ENCODE measurements at places on chromosomes 16 and 17.

GRCh38 chr17:8391711-8392110, 5.9 kb downstream of the RNF222 start:
- DNase-seq: no peak

- no peak for DNase-seq
Observed at GRCh38 chr17:50240851-50241250, 33.4 kb upstream of the TMEM92 start.

GRCh38 chr16:47995354-47995753, 160.4 kb downstream of the ABCC12 start:
- no peak for DNase-seq

DNA sequence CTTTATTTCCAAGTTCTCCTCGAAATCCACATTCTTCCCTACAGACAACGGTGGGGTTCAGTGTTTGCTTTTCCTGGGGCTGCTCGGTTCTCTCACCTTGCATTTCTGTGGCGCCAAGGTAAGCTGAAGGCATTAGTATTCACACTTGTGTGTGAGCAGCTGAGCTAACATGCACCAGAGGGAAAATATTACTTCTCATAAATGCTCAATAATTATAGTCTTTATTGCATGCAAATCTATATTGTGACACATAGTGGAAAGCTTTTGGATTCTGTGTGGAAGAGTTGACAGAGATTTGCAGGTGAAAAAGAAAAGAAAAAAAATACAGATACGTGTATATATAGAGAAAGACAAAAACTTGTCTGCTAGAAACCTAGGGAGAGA, 411.8 kb downstream of the MAF start:
- no peak for DNase-seq

DNA sequence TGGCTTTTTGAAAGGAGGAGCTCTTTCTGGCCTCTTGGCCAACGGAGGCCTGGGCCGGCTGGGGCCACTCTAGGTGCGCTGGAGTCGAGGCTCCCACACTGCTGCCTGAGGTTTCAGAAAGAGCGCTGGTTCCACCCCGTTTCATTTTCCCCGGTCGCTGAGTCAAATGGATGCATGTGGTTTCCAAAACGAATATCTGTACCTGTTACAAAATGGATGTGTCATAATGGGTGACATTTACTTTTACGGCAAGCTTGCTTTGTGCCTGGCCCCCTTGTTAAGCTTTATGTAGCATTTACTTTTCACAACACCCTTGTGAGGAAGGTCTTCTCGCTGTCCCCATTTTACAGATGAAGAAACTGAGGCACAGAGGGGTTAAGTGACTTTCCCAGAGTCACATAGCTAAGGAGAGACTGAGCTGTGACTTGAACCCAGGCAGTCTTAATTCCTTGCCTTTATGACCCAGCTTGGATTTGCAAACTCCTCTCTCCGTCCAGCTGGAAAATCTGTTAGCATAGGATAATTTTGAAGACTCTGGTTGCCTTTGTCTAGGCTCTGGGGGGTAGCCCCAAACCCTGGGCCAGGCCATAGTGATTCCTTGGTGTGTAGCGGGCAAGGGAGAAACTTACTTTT, 10.6 kb downstream of the KSR1 start:
- no peak for DNase-seq

GRCh38 chr16:64184156-64184555, 937.7 kb downstream of the CDH11 start:
- DNase-seq: no peak

DNA sequence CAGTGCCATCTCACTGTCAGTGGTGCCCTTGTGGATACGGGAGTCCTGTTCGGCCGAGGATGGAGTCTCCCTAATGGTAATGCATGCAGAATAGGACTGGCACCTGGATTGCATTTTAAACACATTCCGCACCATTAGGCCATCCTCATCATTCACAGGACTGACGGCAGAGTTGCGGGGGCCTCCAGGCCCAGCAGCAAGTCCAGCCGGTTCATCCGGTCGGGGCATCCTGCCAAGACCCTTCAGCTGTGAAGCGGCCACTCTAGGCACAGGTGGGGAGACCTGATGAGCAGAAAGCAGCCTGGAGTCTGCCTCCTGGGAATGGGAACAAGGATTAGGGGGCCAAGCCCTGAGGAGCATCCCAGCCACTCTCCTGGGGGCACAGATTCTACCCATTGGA, 90.3 kb upstream of the XYLT1 start:
- no peak for DNase-seq

GRCh38 chr17:39461926-39462569, 762 bp downstream of the CDK12 start:
- DNase-seq: peak; percentile 27

DNA sequence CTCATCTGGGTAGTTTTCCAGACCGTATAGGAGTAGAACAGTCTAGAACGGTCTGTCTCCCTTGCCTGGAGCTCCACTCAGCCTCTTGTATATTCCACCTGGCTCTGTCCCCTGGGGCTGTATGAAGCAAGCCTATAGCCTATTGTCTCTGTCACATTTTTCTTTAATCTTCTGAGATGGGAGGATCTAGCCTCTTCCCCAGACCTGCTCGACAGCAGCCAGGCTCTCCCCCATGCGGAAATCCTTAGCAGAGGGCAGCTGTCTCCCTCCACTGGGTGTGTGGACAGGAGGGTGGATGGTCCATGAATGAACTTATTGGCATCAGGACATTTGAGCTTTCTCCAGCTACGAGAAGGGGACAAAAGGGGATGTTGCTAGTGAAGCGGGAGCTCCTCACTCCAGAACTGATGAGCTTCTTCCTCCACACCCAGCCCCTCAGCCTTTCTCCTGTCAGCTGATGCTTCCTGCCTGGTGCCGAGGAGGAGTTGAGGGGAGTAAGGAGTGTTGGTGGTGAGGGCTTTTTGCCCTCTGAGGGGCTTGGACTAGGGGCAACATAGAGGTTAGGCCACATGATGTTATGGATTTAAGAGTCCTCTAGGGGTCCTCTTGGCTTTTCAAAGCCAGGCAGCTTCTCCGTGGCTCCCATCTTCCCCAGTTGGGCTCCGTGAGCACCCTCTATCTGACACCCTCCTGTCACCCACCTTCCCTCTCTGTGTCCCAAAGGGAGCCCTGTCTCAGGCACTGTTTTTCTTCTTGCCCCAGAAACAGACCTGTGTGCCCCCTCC, 28.0 kb downstream of the ARHGAP23 start:
- DNase-seq: no peak

- DNase-seq: peak; percentile 56
Observed at GRCh38 chr16:67672739-67673662, 6.4 kb downstream of the C16orf86 start.

DNA sequence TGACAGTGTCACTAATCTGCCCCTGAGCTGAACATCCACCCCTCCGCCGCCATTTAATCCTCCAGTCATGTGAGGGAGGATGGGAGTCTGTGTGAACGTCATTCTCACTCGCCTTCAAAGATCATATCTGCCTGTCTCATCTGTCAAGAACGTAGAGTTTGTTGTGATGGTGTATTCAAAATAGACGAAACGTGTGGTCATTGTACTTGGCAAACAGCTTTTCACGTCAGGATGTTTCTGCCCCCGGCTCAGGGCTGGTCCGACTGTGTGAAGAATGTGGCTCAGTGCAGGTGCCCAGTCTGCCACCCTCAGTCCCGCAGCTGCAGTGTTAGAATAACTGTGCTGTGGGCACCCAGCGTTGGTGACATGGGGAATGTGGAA, 148.0 kb downstream of the KCNJ12 start:
- DNase-seq: peak; percentile 56

DNA sequence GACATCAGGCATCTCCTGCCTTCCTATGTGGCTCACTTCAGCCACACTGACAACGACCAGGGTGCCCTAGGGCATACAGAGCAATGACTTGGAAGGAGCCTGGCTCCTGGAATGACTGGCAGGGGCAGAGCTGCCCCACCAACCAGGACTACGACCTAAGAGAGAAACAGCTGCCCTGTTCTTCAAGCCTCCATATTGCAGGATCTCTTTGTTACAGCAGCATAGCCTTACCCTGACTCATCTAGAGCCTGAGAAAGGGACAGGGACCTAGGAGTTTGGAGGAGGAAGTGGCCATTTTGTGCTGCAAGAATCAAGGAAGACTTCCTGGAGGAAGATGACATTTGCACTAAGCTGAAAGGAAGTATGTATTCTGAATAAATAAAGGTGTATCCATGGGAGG, 49.6 kb downstream of the GSG1L start:
- DNase-seq: no peak

GRCh38 chr17:73422121-73422520, 110.3 kb upstream of the CDC42EP4 start:
- no peak for DNase-seq

GRCh38 chr17:3886776-3887175, 6.1 kb downstream of the CAMKK1 start:
- no peak for DNase-seq

GRCh38 chr16:17470908-17471718, at the start of gene XYLT1:
Gene XYLT1 (minus strand): TSS chr16:17470960. CDS start chr16:17470796, 164 bp downstream.
- DNase-seq: peak; percentile 44

DNA sequence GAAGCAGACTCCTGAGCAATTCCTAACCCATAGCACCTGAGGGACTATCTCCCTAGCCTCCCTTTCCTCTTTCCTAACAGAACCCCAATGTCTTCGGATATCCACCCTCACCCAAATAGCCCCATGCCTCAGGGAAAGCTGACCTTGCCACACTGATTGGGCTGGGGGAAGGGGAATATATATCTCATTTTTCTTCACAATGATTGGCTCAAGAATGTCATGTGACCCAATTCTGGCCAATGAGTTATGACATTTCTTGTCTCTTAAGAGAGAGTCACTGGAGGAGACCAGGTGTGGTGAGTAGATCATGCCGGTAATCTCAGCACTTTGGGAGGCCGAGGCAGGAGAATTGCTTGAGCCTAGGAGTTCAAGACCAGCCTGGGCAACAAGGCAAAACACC, 71.9 kb upstream of the NLK start:
- no peak for DNase-seq

DNA sequence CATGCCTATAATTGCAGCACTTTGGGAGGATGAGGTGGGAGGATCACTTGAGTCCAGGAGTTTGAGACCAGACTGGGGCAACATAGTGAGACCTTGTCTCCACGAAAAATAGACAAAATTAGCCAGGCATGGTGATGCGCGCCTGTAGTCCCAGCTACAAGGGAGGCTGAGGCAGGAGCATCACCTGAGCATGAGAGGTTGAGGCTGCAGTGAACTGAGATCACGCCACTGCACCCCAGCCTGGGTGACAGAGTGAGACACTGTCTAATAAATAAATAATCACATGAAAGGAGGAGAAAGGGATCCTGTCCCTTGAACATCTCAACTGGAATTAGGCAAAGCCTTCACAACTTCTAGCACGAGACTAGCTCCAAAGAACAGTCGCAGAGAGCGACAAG, 53.2 kb downstream of the TEKT5 start:
- DNase-seq: no peak

Measured in brain microvascular endothelial cell (primary cell).